T-helper 17 cell (primary cell): ENCODE measurements at places on chromosomes 1 and 21.

DNA sequence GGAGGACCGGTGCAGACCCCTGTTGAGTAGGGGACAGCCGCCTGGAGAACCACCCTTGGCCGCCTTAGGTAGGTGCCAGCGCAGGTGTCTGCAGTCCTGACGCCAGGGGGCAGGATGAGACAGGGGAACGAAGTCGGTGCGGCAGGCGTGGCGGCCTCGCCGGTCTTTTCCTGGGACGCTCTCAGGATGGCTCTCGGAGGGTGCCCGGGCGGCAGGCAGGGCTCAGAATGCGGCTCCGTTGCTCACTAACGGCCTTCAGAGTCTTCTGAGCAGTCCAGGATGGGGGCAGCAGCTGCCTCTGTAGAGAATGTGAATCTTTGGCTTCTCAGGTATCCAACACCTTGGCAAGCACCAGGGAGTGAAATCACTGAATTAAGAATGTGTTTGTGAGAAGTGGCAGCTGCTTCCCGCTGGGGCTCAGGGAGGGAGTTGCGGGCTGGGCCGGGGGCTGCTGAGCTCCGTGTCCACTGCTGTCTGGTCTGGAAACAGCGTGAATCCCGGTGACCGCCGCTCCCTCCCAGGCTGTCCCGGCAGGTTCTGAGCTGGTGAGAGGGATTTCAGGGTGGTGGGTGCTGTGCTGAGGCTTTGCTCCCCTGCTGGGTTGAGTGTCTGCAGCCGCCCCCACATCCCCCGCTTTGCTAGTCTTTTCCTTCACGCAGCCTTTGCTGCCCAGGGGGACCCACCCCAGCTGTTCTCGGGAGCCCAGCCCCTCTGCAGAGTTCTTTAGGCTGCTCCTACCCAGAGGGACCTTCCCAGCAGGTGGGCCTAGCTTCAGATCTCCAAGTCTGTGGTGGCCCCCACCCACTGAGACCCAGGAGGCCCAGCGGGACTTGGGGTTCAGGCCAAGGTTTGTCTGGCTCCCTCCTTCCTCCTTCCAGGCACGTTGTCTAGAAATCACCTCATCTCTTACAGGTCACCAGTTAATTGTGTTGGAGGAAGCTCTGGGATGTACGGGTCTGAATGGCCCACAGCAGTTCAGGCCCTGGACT lies 11.1 kb upstream of the C1orf174 start:
- peak; percentile 70 for DNase-seq

DNA sequence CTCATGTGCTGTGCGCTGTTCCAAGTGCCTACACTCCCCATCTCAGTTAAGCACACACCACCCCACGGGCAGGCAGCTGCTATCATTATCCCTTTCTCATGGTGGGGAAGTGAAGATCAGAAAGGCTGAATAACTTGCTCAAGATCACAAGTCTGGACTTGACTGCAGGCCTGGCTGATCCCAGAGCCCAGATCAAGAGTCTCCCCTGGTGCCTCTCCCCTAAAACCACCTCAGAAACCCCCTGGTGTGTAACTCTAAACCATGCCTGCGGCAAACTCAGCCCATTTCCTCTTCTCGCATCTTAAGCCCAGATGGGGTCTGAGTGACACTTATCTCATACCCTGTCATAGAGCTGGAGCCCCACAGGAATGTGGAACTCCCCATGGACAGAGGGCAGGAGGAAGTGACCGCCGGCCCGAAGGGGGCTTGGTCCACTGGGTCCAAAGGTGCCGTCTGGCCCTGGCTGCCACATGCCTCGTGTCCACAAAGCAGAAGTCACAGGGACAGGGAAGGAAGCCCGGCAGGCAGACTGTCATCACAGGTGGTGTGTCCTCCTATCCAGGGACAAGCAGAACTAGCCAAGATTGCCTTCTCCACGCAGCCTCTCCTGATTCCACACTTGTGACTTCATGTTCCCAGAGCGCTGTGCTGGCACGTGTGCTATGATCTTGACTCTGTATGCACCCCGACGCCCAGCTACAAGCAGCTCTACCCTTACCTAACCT lies 92.1 kb downstream of the SYF2 start:
- no peak for DNase-seq

DNA sequence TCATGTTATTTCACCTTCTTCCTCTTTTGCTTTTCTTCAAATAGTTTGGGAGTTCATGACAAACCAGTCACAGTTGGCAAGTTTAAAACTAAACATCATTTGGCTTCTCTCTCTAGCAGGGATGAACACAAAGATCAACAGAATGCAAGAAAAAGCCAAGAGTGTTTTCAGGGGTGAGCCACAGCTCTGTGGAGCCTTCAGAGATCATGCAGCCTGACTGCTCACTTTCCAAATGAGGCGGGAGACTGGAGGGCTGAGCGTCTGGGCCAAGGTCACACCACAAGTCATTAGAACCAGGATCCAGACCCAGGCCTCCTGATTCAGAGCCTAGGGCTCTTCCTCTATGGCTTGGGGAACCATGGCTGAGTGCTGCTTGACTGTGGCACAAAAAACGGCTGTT lies 2.7 kb downstream of the DPT start:
- DNase-seq, result no peak

DNA sequence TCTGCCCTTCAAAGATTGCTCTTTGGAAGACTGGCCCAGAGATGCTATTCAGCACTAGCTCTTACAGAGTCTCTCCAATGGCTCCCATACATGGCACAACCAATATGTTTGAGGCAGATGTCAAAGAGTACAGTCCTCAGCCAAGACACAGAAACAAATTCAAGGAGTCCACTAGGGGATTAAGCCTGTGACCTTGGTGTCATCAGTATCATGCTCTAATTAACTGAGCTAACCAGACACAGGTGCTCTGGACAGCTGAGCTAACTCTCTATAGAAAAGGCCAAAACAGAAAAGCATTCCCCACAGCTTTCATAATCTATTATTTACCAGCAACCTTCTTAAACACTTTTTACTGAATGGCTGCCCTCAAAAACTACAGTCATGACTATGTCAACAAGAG lies 666.0 kb upstream of the PLXNA2 start:
- no peak for DNase-seq

DNA sequence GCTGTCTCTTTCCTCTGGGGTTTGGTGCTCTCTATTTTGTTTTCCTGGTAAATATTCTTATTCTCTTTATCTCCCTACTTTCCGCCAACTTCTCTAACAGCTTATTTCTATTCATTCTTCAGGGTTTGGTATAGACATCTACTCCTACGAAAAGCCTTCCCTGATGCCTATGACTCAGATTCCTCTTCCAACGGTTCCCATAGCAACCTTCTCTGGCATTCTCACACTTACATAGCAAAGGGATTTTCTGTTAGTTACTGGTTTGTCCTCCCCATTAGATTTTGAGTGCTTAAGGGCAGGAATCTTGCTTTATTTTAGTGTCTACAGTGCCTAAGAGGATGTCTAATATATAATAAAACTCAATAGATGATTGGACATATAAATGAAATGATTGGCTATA lies 407.6 kb upstream of the DEPDC1 start:
- DNase-seq, result no peak

- no peak for DNase-seq
Measured at GRCh38 chr1:156540955-156541354, 31.4 kb downstream of the IQGAP3 start.

DNA sequence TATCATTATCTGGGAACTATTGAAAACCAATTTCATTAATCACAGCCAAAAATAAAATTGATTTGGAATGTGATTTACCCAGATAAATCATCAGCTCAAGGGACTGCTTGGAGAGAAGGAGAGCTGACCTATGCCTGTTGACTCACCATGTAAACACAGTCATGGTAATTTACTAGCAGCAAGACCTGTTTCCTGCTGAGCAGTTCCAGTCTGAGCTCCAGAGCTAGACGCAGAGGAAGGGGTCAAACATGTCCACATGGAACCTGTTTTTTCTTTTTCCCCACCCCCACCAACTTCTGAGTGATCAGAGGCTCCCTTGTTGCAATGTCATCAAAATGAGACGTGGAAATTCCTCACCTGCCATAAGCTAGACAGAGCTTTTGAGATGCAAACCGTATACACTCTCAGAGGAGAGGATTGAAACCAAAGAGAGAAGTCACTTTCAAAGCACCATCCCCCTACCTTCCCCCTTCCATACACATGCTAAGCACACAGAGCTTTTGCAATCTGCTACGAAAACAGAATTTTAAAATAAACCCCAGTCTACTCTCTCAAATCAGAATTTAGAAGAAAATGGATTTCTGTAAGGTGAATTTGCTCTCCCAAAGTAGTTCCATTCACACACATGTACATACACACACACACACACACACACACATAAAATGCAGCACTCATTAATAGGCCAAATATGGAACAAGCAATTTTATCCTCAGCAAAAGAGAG lies 55.9 kb upstream of the PTGFRN start:
- DNase-seq, result no peak

DNA sequence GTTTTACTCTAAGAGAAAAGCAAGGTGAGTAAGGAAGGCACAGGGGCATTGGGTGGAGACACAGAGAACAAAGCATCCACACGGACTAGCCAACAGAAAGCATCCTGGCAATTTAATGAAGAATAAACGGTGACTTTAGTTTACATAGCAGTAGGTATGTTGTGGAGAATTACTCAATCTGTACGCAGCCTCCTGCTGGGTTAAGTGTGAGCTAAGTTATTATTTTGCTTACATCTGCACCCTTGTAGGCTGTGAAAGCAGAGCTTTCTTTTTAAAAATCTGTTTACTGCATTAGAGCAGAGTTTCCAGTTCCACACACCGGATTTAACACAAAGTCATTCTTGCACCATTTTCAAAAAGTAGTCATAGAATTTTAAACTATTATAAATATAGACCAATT lies 144.5 kb downstream of the AKT3 start:
- DNase-seq, result no peak

- DNase-seq, result no peak
Measured at GRCh38 chr21:45872902-45873301, 108.7 kb upstream of the COL6A1 start.

DNA sequence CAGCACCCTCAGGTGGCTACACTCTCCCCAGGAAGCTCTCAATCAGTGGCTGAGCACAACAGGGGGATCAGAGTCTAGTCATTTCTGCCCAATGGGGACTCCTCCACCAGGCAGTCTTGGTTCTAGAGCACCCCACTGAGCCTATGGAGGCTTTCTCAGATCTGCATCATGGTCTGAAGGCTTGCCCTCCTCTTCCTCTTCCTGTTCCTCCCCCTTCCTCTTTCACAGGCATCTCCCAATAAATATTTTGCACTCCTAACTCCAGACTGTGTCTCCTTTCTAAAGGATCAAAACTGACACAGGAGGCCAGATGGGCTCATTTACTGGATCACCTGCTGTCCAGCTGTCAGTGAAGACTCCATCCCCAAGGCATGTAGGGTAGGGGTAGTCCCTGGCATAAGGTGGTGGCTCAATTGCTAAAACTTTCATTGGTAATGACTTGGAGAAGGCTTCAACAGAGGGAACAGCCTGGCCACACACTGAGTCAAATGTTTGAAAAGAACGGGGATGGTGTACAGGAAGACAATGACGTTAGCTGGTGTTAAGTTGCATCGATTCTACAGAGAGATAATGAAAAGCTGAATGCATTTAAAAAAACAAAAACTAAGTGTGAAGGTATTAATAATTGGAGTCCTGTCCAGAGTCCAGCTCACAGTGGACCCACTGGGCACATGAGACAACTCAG lies 84.2 kb upstream of the SLC2A1 start:
- DNase-seq, result no peak

- no peak for DNase-seq
Measured at GRCh38 chr1:10706376-10706913, 90.0 kb downstream of the CASZ1 start.

DNA sequence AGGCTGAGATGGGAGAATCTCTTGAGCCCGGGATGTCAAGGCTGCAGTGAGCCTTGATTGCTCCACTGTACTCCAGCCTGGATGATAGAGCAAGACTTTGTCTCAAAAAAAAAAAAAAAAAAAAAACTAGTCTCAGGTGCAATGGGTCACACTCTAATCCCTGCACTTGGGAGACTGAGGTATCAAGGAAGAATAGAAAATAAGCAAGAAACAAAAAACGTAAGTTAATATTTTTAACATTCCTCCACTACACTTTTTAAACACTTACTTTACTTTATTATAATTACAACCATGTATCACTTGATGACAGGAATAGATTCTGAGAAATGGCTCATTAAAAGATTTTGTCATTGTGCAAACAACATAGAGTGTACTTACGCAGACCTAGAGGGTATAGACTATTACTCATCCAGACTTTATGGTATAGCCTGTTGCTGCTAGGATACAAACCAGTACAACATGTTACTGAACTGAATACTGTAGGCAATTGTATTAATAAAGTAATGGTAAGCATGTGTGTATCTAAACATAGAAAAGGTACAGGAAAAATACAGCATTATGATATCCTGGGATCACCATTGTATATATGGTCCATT lies 1244.1 kb upstream of the ADGRL4 start:
- no peak for DNase-seq

GRCh38 chr1:150749720-150750311 lies 15.8 kb downstream of the CTSS start:
- DNase-seq, result no peak

DNA sequence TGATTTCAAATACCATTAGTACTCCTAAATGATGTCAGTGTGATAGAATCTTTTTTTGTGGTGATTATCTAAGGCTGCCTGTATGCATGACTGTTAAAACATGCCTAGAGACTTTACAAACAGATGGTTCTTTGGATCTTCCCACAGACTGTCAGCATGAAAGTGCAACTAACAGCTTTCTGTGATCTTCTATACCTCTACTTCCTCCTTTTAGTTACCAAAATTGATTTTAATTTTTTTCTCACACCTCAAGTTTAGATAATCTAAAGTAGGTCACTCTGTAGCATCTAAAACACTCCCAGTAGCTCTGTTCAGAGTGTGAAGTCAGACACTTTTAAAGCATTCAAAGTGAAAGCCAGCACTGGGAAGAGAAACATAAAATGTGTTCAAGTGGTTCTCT lies 534.5 kb downstream of the PTPRC start:
- no peak for DNase-seq

- no peak for DNase-seq
Measured at GRCh38 chr1:153959454-153959853, 1.0 kb upstream of the CRTC2 start.

GRCh38 chr1:25922056-25922970 lies 16.1 kb upstream of the STMN1 start:
- DNase-seq, result peak; percentile 32

GRCh38 chr1:52503706-52504105 lies 49.2 kb downstream of the TUT4 start:
- no peak for DNase-seq

GRCh38 chr1:16174886-16175598 lies 19.2 kb upstream of the EPHA2 start:
- DNase-seq, result no peak

DNA sequence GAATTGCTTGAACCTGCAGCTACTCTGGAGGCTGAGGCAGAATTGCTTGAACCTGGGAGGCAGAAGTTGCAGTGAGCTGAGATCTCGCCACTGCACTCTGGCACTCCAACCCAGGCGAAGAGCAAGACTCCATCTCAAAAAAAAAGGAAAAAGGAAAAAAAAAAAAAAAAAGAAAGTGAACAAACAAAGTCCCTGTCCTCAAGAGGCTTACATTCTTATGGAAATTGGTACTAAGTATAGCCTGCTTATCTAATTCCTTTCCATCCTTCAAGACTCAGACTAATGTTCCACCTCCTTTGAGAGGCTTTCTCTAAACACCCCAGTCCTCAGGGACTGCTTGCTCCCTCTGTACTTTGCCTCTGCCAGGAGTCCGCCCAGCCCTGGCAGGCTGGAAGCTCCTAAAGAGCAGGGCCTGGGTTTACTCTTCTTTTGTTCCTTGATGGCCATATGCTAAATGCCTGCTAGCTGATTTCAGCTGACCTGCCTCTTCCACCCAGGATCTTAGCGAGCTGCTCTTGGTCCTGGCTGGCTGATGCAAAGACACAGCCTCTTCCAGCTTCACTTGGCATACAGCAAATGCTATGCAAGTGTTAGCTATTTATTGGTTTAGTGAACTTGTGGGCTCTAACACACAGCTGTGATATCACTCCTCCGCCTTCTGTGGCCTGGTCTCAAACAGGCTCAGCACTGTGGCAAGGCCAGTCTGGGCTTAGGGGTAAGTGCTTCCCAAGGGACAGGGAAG lies 9.8 kb downstream of the SLC9A1 start:
- no peak for DNase-seq
